Stimulated activated CD4-positive, alpha-beta T cell treated with anti-CD3 and anti-CD28 coated beads, TNF-alpha, amount 100 ng/mL, for 24 hours (primary cell): ENCODE measurements at places on chromosomes 5 and 9.

DNA sequence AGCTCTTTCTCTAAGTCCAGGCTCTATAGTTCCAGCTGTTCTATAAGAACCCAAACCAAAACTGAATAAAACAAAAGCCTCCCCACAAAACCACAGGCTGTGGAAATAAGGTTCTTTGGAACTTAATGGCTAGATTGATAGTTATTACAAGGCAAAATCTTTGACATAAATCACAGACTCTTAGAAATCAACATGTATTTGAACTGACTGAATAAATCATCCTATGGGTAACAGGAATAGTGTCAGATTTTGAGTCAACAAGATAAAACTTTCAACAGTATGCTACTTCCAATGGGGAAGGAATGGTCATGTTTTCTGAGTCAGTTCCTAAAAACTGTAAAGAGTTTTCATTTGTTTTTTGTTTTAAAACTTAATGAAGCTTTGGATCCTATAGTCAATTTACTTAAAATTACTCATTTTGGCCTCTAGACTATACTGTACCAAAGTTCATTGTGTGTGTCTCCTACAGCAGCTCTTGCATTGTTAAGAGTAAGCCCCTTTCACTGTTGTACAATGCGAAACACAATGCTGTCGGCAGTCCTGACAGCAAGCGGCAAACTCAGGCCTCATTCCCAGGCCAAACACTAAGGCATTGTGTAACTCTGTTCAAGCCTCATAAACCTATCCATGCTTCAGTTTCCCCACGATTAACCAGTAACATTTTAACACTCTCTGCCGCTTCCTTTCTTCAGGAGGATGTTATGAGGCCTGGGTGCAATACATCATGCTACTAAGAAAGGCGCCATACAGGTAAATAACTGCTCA is 134.1 kb downstream of the ARL15 start:
- DNase-seq: no peak

DNA sequence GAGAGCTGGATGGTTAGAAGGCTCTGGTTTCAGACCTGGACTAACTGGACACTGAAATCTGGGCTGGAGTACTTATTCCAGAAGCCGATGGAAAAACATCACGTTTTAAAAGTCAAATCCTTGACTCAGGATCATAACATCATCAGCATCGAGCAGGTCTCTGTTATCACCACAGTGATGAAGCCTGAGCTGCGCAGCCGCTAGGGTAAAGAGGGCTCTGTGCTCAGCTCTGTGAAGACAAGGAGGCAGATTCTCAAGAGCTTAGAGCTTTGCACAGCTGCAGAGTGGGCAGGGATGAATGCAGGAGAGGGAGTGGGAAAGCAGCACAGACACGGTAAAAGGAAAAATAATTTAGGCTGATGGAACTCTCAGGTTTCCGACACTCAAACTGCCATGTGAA is 208.8 kb upstream of the TAS2R1 start:
- DNase-seq: no peak

DNA sequence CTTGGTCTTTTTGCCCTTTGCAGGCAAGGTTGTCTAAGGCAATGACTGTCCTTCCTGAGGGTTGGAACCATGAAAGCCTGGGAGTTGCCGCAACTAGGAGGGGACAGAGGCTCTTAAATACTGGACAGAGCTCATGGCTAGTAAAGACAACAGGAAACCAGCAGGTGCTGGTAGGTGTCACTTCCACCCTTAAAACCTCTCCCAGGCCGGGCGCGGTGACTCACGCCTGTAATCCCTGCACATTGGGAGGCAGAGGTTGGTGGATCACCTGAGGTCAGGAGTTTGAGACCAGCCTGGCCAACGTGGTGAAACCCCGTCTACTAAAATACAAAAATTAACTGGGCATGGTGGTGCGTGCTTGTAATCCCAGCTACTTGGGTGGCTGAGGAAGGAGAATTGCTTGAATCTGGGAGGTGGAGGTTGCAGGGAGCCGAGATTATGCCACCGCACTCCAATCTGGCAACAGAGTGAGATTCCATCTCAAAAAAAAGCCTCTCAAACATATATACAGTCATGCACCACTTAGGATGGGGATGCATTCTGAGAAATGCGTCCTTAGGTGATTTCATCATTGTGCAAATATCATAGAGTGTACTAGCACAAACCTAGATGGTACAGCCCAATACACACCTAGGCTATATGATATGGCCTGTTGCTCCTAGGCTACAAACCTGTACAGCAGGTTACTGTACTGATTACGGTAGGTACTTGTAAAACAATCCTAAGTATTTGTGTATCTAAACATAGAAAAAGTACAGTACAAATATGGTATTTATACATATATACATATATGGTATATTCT is 102.7 kb downstream of the HSPA4 start:
- no peak for DNase-seq

GRCh38 chr5:176656467-176656990 is 9.2 kb downstream of the TSPAN17 start:
- DNase-seq: no peak

DNA sequence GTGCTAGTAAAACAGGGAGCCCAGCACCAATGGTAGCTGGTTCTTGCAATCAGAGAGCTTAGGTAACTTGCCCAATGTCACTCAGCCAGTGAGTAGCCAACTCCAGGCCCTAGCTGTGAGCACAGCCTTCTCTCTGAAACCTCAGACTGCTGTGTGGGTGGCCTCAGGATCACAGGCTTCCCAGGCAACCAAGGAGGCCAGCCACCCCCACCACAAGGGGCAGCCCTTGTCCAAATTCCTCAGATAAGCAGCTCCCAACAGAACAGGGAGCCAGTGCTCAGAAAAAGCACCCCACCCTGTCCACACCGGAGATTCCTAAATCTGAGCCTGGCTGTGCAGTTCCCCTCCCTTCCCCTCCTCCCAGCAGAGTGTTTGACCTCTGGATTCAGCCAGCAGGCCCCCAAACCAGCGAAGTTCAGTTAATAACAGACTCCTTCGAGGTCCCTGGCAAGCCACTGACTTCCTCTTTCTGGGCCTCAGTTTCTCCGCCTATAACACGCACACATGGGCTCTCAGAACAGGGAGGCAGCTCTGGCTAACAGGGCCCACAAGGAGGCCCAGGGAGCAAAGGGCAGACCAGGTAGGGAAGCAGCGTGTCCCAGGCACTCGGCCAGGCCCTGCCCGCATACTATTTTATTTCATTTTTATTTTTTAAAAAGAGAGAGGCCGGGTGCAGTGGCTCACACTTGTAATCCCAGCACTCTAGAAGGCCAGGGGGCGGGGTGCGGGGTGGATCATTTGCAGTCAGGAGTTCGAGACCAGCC is 2.7 kb downstream of the EEIG1 start:
- DNase-seq: no peak

GRCh38 chr9:132156262-132156661 is 5.6 kb upstream of the NTNG2 start:
- no peak for DNase-seq

- no peak for DNase-seq
Observed at GRCh38 chr5:132204371-132205135, 23.1 kb downstream of the P4HA2 start.

DNA sequence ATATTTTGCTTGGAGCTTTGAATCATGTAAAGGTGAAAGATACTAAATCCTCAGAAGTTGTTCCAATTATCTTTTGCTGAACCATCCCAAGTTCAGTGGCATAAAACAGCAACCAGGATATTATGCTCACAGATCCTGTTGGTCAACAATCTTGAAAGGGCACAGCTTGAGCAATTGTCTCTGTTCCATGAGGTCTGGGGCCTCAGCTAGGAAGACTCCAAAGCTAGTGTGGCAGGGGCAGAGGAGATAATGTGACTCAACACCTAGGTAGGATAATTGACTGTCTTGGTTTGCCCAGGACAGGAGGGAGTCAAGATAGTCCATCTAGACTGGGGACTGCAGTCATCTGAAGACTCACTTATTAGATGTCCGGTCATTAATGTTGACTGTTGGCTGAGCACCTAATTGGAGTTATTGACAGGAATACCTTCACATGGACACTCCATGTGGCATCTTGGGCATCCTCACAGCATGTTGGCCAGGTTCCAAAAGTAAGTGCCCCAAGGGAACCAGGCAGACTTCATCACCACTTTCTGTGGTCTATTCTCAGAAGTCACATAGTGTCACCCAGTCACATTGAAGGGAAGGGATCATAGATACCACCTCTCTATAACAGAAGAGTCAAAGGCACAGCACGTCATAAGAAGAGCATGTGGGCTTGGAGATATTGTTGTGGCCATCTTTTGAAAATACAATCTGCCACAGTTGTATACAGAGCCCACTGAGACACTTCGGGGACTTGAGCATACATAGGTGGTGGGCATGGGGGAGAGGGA is 88.4 kb upstream of the GPBP1 start:
- DNase-seq: no peak
